Right lobe of liver (tissue), 6 donors: ENCODE measurements at places on chromosomes 5 and 9.

DNA sequence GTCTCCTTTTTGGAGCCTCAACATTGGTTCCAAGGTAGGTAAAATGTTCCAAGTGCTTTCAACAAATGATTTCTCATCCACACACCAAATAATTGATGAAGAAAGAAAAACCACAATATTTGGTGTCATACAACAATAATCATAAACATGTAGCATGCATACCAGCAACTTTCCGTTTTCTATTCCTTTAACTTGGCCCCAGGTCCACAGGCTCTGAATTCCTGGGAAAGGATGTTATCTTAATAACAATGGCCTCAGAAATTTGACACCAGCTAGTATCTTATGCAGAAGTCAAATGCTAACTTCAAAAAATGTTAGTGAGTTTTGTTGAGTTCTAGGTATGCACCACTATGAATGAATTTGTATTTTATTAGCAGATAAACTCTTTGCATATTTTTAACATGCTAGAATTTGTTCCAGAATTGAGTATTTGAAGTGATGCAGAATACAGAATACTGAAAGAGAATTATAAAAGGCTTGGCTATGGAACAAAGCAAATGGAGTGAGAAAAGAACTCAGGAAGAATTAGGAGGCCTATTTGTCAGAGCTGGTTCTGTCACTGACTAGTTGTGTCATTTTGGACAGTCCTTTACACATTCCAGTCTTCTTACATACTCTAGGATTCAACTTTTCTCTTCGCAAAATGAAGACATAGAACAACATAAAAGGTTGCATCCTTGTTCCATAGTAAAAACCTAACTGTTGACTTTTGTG, 435.3 kb upstream of the TNC start:
- no peak for DNase-seq

- DNase-seq: no peak
Measured at GRCh38 chr9:97558701-97559101, 57.2 kb downstream of the TMOD1 start.

GRCh38 chr9:127755061-127756060, 20.3 kb upstream of the TOR2A start:
- DNase-seq: no peak

GRCh38 chr5:14225173-14225834, 82.2 kb downstream of the TRIO start:
- no peak for DNase-seq

DNA sequence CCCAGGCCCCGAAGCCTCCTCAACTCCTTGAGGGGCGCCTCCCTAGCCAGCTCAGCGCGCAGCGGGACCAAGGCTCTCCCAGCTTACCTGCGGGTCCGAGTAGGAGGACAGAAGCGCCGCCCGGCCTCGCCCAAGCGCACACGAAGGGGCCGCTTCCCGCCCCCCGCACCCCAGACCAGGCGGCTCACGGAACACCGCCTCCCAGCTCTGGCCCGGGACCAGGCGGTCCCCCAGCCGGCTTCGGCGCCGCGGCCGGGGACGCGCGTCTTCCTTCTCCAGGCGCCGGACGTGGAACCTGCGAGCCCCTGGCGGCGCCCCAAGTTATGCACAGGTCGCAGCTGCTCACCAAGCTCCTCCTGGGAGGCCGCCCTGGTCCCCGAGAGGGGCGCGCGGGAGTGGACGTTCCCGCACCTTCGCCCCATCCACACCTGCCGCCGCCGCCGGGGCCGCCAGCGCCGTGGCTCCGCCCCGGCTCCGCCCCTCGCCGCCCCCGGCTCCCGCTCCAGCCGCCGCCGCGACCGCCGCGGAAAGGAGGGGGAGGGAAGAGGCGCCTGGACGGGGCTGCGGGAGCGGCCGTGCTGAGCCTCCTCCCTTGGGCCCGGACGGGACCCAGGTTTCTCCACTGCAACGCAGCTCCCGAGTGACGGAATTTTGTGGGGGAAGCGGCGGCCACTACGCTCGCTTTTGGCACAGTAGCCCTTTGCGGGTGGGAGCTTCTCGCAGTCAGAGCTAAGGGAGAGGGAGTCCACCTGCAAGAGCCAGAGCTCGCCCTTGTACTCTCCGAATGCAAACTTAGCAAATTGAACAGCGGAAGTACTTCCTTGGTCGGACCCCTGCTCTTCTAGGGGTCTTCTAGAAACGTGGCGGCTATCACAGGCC, 77.5 kb upstream of the IFNE start:
- DNase-seq: peak; percentile 32

GRCh38 chr5:127985811-127986325, 97.7 kb upstream of the SLC12A2 start:
- DNase-seq: no peak

GRCh38 chr5:39714036-39714698, 289.4 kb upstream of the DAB2 start:
- no peak for DNase-seq

- DNase-seq: no peak
Measured at GRCh38 chr9:12878351-12878978, 103.6 kb downstream of the LURAP1L start.

DNA sequence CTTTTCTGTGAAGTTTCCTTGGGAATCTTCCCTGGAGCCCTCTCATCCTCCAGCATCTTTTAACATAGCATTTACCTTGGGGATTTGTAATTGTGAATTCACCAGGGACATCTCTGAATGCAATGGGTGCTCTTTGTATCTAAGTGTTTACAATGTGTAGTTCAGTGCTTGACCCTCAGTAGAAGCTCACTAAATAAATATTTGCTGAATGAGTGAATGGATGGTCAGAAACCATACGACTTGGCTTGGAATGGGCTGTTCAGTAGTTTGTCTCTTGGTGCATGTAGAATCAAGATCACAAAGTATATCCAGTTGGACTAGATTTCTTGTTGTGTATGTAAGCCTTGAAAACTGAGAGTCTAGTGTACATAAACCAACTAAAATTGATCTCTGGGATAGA, 81.8 kb upstream of the MEF2C start:
- DNase-seq: no peak

- no peak for DNase-seq
Measured at GRCh38 chr5:50593681-50594080, 72.8 kb upstream of the PARP8 start.

GRCh38 chr5:115351356-115352195, 55.1 kb upstream of the CCDC112 start:
- DNase-seq: no peak

- no peak for DNase-seq
Measured at GRCh38 chr5:78331523-78332080, 28.8 kb upstream of the SCAMP1 start.

GRCh38 chr9:33468797-33469621, 4.7 kb downstream of the NOL6 start:
- no peak for DNase-seq

DNA sequence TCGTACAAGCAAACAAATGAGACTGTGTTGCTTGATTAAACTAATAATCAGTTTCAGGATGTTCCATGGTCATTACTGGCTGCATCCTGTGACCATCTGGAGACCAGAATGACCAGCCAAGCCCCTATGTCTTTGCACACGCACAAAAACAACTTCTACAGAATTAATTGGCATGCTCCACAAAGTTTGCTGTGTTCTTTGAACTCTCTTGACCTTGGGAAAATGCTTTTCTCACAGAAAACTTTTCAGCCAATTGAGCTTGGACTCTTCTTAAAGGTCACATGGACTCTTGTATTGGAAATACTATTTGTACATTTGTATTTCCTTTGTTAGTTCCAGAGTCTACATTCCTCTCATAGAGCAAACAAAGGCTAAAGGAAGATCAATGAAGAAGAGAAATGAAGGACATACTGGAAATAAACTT, 147.8 kb downstream of the ARRDC3 start:
- no peak for DNase-seq

DNA sequence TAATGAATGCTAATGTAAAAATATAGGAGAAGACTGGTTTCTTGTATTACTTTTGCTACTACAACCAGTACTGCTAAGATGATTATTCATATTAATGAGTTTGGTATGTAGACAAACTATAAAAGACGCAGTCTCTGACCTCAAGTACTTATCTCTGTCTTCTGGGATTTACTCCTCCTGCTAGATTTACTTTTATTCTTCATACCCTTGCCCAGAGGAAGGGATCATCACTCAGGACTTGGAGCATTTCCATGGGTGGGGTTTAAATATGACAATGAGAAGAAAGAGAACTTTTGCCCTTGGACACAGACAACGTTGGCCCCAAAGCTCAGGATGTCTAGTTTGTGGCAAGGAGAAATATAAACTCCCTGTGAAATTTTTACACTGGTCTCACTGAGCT, 126.1 kb downstream of the BNC2 start:
- no peak for DNase-seq

DNA sequence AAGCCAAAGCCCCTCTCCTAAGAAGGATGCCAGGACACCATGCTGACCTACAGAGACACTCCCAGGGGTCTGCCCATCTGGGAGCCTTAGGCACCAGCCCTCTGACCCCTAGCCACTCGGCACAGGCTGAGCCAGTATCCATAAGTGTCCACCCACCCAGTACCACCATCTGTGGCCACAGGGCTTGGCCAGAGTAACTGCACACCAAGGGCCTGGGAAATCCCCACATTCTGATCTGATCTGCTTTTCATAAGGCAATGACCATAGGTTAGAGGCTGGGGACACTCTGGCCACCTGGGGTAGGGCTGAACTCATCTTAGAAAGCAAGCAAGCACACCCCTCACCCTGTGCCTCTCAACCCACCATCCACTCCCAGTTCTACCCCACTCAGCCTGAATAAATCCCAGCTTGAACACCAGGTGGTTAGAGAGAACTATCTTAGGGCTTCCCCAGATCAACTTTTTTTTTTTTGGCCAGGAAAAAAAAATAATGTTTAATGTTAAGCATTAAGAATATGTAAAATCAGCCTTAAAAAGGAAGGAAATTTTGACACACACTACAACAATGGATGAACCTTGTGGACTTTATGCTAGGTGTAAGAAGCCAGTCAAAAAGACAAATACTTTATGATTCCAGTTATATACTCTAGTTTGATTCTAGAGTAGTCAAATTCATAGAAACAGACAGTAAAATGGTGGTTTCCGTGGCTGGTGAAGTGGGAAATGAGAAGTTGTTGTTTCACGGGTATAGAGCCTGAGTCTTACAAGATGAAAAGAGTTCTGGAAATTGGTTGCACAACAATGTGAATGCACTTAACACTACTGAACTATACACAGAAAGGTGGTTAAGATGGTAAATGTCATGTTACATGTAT, 6.2 kb downstream of the GNPDA1 start:
- no peak for DNase-seq

DNA sequence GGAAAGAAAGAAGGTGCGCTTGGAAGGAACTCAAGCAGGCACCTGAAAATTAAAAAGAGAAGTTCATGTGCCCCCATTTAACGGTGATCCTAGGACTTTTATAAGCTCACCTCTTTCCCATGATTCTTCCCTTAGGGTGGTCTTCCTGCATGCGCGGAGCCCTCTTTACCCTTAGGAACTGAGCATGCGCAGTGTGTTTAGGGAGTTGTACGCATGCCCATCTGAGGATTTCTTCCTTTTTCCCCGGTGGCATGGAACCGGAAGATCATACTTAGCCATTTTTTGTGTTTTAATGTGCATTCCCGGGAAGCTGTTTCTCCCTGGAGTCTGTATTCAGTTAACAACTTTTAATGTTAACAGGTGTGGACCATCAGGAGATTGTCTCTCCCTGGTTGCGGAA, 119.0 kb downstream of the FBXL7 start:
- DNase-seq: no peak

GRCh38 chr9:134570151-134570621, 71.4 kb upstream of the COL5A1 start:
- peak; percentile 32 for DNase-seq

DNA sequence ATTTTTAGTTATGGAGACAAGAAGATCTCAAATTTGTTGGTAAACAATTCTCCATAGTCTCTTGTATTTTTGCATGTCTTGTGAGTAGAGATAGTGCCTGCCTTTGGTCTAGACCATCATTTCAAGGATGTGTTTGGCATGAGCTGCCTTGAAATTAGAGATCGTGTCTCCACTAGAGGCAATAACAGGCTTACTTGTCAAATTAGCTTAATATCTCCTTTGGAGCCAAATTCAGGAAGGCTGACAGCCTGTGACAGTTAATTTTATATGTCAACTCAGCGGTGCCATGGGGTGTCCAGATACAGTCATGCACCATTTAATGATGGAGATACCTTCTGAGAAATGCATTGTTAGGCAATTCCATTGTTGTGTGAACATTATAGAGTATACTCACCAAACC, 24.8 kb upstream of the PRDM9 start:
- no peak for DNase-seq

- DNase-seq: no peak
Measured at GRCh38 chr5:124701016-124701415, 45.4 kb downstream of the ZNF608 start.

- DNase-seq: no peak
Measured at GRCh38 chr9:127047971-127048370, 74.5 kb downstream of the ANGPTL2 start.

DNA sequence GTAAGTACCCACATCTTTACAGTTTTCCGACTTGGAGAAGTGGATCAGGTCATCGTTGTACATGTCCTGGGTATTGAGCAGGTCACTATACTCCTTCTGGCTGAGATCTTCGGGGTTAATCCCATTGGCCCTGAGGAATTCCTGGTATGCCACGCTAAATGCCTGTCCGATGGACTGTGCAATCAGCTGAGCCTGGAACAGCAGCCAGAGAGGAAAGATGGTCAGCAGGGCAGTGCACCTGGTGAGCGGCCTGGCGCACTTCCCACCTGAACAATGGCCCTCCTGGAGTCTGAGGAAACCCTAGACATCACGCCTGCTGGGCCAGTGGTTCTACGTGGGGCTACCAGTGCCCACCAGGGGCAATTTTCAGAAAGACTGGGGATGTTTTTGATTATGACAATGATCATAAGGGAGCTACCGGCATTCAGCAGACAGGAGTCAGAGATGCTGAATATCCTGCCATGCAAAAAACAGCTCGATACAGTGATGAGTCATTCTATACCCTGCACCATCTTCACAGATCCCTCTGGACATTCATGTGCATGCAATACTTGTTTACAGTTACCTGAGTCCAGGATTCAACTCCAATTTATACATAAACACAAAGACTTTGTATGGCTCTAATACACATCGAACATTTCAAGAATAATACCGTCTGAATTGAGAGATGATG, 127.2 kb downstream of the ENTREP1 start:
- DNase-seq: no peak

DNA sequence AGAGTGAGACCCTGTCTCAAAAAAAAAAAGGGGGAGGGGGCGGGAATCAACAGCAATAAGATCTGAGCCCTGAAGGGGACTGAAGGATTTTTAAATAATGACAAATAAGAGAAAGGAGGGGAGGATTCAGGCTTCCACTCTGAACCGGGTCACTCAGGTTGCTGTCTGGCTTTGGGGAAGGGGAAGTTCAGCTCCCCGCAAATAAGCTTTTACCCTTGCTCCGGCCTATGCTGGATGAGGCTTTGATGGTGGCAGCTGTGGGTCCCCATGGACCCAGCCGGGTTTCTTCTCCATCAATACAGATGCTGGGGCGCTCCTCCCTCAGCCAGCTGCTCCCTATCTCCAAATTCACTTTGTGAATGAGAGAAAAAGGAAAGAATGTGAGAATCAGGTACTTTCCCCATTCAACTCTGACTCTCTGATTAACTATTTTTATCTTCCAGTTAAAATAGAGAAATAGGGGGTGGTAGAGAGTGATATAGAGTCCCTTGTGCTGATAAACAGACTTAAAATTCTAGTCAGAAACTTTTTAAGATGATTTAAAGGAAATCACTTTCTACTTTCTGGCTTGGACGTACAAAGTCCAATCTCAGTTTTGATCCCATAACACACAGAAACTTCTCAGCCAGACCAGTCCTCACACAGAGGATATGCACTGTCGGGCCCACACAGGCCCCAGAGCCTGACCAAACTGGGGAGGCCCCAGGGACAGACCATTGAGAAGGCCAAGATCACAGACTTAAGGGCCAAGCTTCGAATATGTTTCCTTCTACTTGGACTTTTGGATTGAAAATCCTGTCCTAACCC, 39.6 kb downstream of the C5orf15 start:
- no peak for DNase-seq

GRCh38 chr9:135857371-135857786, 50.0 kb downstream of the CAMSAP1 start:
- no peak for DNase-seq
